ENCODE measurements at places on chromosomes 2 and 18.

DNA sequence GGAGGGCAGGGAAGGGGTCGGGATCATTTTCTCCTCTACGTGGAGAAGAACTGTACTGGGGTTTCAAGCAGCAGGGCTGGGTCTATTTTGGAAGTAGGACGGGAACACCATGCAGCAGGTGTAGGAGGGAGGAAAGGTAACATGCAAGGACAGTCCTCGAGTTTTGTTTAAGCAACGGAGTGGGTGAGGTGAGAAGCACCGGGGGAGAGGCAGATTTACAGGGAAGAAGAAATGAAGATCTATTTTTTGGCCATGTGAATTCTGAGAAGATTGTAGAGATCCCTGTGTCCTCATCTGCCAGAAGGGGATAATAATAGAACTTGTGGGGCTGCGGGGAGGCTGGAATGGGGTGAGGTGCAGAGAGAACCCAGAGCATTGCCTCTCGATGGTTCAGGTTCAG, 85.6 kb downstream of the INPP5D start:
- no peak for DNase-seq

- DNase-seq: no peak
Observed at GRCh38 chr2:119788752-119789151, 29.0 kb downstream of the PTPN4 start.

DNA sequence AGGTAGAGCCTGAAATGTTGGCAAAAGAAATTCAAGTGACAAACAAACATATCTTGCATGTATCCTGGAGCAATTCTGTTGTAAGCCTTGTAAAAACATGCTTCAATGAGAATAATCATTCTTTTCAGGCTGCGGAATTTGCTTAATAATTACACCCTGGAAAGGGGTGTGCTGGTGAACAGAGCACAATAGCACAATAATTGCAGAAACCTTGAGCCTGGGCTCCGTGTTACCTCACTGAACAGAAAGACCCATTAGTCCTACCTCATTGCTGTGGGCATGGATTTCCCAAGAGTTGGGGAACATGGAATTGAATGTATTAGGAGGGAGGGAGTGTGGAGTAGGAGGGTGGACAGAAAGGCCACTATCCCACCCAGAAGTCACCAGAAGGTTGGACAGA, 168.0 kb upstream of the ALKAL2 start:
- no peak for DNase-seq

DNA sequence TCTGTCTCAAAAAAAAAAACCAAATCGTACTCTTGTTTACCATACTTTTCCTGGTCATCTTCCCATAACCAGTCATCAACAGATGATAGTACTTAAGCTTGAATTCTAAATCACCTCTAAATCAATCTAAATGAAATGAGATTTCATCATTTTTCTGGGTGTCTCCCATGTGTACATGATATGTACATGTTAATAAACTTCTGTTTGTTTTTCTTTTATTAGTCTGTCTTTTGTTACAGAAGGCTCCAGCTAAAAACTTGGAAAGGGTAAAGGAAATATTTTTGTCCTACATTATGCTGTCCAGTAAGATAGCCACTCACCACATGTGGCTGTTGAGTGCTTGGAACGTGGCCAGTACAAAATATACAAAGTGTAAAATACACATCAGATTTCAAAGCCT, 78.7 kb upstream of the MSH6 start:
- DNase-seq: no peak

DNA sequence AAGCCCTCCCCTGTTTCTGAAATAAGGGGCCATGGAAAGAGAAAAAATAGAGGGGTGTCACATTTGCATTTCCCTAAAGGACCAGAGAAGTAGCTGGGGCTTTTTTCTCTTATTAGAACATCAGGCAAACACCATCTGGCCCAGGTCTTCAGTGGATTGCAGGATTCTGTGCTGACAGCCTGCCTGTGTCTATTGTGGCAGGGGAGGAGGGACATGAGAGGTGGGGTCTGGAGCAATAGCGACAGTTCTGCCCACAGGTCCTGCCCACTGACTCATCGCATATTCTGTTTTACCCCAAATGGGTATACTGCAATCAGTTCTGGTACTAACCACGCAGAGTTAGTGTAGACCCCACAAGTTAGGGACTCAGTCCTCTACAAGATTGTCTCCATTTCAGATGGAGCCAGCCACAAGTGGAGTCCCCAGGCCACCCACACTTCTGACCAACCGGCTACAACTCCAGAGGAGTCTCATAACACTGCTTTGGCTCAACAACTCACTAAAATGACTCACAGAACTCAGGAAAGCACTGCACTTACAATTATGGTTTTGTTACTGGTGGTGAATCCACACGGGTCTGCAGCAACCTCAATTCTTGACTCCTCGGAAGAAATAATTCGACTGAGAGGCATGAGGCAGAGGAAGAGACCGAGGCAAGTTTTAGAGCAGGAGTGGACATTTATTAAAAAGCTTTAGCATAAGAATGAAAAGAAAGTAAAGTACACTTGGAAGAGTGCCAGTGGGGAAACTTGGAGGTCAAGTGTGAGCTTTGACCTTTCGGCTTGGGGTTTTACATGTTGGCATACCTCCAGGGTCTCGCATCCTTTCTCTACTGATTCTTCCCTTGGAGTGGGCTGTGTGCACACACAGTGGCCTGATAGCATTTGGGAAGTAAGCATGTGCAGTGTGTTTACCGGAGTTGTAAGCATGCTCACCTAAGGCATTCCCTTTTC, 146.4 kb upstream of the SPATS2L start:
- peak; percentile 36 for DNase-seq

DNA sequence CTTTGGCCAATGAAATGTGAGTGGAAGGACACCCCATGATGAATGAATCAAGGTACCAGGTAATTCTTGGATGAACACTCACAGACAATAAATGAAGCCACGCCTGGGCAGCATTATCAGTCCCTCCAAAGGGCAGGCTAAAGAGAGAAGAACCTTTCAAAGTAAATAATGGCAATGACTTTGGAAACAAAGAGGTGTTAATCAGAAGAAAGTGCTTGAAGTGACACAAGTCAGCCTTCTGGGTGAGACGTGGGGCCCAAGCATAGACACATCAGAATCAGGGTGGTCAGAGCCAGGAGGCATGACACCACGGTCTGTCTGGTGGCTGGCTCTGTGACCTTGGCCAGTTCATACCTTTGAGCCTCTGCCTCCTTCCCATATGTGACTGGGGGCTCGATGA, 103.3 kb downstream of the POLR1A start:
- no peak for DNase-seq

GRCh38 chr2:28209261-28209691, 183.4 kb upstream of the FOSL2 start:
- DNase-seq: no peak

- DNase-seq: no peak
Observed at GRCh38 chr2:74925361-74925786, 33.1 kb upstream of the POLE4 start.

DNA sequence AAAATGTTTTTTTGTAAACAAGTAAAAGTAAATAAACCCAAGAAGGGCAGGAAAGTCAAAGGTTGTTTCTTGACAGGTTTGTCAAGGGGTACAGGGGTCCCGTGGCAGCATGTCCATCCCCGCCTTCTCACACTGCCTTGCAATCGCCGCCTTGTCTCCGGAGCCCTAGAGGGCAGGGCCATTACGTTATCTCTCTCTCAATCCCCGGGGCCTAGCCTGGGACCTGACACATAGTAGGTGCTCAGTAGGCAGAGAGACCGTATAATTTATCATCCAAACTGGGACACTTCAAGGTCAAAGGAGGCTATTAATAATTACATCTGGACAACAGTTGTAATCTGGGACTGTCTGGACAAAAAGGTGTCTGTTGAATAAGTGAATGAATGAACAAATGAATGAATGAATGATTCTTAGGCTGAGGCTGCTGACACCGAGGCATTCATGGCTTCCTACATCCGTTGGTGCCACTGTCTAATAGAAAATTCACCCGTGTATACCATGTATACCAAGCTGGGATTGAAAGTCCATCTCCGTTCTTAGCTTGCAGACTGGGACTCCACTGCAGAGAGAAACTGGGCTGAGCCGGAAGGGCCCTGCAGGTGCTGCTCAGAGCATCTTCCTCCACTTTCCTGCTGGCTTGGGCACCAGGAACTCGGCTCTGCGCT, 44.8 kb upstream of the PLB1 start:
- DNase-seq: no peak

DNA sequence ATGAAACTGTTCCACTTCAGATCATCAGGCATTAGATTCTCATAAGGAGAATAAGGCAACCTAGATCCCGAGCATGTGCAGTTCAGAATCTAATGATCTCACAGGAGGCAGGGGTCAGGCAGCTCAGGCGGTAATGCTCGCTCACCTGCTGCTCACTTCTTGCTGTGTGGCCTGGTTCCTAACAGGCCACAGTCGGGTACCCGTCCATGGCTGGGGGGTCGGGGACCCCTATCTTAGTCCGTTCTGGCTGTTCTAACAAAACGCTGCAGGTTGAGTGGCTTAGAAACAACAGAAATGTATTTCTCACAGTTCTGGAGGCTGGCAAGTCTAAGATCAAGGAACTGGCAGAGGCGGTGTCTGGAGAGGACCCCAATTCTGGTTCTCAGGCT, 79.2 kb downstream of the ASB1 start:
- no peak for DNase-seq

DNA sequence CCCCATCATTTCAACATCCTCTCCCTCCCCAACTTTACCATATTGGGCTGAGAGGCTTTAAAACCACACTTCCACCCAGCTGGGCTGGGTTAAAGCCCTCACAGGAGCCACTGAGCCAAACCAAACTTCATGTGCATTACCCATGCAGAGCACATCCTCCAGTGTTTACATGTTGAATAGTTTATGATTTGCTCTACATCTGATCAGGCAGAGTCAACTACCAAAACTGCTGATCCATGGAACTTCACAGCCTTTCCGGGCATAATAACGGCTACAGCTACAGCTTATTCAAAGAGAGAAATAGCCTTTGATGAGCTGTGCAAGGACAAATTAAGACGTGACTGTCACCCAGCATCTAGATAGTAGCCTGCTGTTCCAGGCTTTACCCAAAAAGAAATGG, 39.0 kb downstream of the MAIP1 start:
- no peak for DNase-seq

DNA sequence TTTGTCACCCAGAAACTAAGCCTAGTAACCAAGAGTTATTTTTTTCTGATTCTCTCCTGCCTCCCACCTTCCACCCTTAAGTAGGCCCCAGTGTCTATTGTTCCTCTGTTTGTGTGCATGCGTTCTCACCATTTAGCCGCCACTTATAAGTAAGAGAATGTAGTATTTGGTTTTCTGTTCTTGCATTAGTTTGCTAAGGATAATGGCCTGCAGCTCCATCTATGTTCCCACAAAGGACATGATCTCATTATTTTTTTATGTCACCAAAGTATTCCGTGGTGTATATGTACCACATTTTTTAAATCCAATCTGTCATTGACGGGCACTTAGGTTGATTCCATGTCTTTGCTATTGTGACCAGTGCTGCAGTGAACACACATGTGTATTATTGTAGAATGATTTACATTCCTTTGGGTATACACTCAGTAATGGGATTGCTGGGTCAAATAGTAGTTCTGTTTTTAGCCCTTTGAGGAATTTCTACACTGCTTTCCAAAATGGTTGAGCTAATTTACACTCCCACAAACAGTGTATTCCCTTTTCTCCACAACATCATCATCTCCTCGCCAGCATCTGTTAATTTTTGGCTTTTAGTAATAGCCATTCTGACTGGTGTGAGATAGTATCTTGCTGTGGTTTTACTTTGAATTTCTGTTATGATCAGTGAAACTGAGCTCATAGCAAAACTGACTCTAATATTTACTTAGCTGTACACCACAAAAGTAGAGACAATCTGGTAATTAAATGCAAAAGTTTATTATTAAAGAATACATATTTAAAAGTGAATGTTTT, 660.1 kb upstream of the SLC8A1 start:
- DNase-seq: no peak

DNA sequence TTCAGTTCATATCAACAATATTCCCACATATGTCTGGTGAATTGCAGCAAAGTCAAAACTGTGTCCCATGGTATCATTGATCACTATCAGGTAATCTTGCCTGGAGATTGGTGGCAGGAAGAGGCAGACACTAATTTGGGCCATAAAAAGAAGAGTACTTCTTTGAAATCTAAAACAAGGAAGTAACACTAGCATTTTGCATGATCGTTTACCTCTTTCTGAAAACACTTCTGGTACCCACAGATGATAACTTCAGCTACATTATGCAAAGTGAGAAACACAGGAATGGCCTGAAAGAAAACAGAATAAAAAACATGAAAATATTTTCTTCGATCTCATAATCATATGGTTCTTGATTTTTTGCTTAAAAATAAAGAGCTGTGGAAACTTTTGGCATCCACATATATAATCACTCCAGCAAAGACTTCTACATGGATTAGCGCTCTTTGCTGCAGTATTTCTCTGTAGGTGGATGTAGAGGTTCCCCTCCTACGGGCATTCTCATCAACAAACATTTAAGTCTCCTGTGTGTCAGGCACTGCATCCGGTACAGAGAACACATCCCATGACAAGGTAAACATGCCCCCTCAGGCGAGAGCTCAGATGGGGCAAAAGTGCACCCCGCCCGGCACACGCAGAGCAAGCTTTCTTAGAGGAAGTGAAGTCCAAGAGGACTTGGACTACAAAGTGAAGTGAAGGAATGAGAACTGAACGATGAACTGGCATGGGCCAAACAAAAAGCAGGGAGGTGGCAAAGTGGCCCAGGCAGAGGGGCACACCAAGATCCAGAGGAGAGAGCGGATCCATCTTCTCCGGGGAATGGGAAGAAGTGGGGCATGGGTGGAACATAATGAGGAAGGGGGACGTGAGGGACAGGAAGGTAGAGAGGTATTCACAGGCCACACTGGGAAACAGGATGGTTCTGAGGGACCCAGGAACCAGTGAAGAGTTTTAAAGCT, 68.0 kb upstream of the RIOK3 start:
- DNase-seq: no peak

- DNase-seq: no peak
Observed at GRCh38 chr2:74851191-74851566, 17.3 kb downstream of the HK2 start.

DNA sequence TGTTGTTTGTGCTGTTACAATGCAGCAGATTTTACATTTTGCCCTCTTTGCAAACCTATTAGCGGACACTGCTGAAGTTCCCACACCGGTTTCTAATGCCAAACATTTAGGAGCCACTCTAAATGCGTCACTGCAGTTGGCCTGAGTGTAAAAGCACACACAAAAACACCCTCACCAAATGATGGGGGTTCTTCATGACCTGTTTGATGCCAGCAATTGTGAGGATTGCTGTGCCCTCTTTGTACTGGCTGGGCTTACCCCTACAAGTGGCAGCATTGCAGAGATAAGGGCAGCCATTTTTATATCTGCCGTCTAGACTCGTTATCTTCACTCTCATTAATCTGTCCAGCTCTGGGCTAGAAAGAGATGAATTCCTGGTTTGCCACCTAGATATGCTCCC, 85.3 kb downstream of the NRP2 start:
- no peak for DNase-seq

DNA sequence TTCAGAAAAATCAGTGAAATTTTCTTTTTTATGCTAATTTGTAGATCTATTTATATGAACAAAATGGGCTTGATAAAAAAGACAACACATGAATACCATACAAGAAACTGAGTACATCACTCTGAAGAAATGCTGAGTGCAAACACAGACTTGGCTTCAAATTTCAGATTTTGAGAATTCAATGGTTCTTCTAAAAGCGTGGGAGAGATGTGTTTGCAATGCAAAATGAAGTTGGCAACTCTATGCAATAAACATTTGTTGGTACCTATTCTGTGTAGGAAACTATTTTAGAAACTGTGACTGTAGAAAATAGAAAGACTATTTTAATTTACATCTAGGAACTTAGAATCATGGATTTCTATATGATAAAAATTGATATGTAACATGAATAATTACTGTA, 1834.1 kb upstream of the CELF4 start:
- no peak for DNase-seq

- DNase-seq: no peak
Observed at GRCh38 chr2:120660056-120660694, 75.5 kb upstream of the GLI2 start.
